ENCODE measurements at places on chromosomes 7 and 10.

DNA sequence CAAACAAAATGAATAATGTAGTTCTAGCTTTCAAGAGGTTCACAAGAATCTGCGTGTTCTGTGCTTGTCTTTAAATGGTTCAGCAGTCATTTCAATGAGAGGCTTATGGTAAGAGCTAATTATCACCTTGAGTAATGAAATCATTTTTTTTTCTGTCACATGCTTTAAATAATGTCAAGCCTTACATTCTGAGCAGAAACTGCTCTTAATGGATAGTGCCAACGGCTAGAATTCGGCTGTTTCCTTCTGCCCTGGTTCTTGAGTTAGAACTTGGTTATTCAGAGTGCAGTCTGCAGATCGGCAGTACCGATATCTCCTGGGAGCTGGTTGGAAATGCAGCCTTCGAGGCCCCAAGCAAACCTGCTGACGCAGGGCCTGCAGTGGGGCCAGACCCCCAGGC is 316.2 kb downstream of the CAMK1D start:
- no peak for DNase-seq
- no peak overlapping the region for H3K4me3 ChIP-seq
- H3K27ac ChIP-seq = no peak overlapping the region
- no peaks in the 10 kb centered on the region for H3K36me3 ChIP-seq
- H3K4me1 ChIP-seq = peaks cover 12% of the 10 kb centered on the region

DNA sequence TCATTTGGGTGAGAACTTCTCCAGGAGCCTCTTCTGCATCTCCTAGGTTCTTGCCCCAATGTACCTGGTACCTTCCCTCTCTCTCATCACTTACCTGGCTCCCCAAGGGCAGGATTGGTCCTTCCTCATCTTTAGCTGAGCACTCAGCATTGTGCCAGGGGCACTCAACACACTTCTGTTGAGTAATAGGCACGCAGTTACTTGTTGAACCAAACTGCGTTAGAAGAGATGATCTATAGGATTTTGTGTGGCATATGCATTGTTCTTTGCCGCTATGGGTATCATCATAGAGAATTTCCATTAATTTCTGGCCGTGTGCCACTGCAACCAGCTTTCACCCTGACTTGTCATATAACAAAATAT is 16.4 kb downstream of the TBXAS1 start:
- H3K27me3 ChIP-seq = no peaks in the 10 kb centered on the region
- DNase-seq = no peak
- no peak overlapping the region for H3K4me3 ChIP-seq

DNA sequence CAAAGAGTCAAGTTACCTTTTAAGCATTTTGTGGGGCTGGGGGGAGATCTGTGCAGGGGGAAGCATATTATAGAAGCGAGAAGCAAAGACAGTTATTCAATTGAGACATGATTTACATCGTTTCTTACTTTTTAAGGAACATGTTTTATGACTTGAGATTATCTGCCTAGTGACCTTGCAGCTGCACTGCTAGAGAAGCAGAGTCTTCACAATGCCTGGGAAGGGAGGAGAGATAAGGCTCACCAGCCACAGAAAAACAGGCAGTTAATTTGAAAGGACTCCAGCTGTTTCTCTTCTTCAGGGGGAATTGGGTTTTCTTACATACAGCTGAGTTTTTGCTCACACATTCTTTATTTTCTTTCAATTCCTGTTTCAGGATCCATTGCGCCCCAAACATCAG is 31.0 kb downstream of the PHYH start:
- no peaks in the 10 kb centered on the region for H3K36me3 ChIP-seq
- no peaks in the 10 kb centered on the region for H3K27me3 ChIP-seq
- H3K27ac ChIP-seq = no peak overlapping the region
- no peak overlapping the region for H3K4me3 ChIP-seq
- DNase-seq = no peak

- no peaks in the 10 kb centered on the region for H3K36me3 ChIP-seq
- peaks cover 46% of the 10 kb centered on the region for H3K27me3 ChIP-seq
- no peak for DNase-seq
- H3K4me1 ChIP-seq = peaks cover 38% of the 10 kb centered on the region
Observed at GRCh38 chr10:7406712-7407333, 4.0 kb downstream of the SFMBT2 start.

- no peak for DNase-seq
- no peaks in the 10 kb centered on the region for H3K4me1 ChIP-seq
- H3K27me3 ChIP-seq = peaks cover 8% of the 10 kb centered on the region
- no peaks in the 10 kb centered on the region for H3K36me3 ChIP-seq
- no peak overlapping the region for H3K4me3 ChIP-seq
Observed at GRCh38 chr10:45408421-45409319, 34.7 kb downstream of the ALOX5 start.

DNA sequence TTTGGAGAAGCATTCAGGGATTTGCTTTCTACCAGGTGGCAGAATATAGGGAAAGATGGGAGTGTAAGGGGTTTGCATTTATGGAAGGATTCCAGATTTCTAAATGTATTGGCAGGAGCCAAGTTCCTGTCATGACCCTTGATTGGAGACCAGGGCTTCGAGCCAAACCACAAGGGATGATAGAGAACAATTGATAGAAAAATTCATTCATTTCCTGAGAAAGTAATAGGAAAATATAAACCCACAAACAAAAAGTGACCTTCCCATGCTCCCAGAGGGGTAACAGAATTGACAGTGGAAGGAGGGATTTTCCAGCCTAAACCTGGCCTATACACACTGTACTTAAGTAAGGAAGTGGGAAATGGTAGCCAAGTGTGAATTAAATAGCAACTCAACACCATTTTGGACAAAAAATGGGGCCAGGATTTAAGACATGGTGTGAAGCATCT is 22.4 kb upstream of the IFIT2 start:
- H3K4me1 ChIP-seq = peaks cover 73% of the 10 kb centered on the region
- no peak for DNase-seq
- no peak overlapping the region for H3K4me3 ChIP-seq
- H3K27me3 ChIP-seq = no peaks in the 10 kb centered on the region
- H3K27ac ChIP-seq = peak overlapping the region; percentile 84

DNA sequence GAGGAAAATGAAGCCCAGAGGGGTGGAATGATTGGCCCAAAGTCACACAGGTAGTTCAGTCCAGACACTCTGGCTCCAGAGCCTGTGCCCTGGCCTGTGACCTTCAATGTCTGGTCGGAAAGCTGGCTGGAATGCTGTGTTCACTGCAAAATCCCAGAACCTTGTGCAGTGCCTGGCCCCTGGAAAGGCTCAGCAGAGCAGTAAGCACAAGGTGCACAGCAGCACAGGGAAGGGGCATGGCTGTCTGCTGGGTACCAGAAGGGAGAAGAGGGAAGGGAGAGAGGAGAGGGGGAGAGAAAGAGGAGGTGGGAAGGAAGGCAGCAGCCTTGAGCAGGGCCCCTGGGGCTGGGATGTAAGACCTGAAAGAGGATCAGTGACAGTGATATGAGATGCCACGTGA is 28.4 kb upstream of the C10orf71 start:
- no peak overlapping the region for H3K4me3 ChIP-seq
- peaks cover 11% of the 10 kb centered on the region for H3K4me1 ChIP-seq
- DNase-seq = no peak

- peaks cover 27% of the 10 kb centered on the region for H3K4me1 ChIP-seq
- DNase-seq = peak; percentile 61
- peaks cover 23% of the 10 kb centered on the region for H3K36me3 ChIP-seq
- no peak overlapping the region for H3K27ac ChIP-seq
- no peak overlapping the region for H3K4me3 ChIP-seq
Observed at GRCh38 chr7:140674899-140675701, 2.4 kb downstream of the ADCK2 start.

GRCh38 chr7:43559171-43559945 is 23.6 kb upstream of the STK17A start:
- H3K4me1 ChIP-seq = no peaks in the 10 kb centered on the region
- no peaks in the 10 kb centered on the region for H3K27me3 ChIP-seq
- no peak for DNase-seq
- H3K36me3 ChIP-seq = no peaks in the 10 kb centered on the region
- H3K4me3 ChIP-seq = no peak overlapping the region

DNA sequence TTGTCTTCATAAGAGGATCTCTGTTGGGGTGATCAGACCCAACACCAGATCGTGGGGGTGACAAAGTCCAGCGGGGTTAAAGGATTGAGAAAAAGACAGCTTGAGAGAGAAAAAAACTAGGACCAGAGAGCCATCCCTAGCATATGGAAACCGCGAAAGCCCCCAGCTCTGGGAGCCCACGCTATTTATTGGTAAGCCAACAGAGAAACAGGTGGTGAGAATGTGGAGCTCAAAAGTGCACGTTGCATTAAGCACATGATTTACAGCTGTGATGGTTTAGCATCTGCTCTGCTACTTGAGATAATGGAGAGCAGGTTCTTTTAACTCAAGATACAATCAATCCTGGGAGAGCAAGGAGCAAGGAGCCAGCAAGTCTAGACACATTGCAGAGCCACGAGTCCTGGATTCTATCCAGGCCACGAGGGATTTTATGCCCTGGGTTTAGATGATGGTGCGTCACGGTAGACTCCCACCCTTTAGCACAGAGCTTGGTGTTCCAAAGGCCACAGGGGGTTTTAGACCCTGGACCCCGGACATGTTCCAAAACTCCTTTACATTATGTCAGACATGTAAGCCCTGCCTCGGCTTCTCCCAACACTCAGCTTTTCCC is 755.2 kb upstream of the SORCS1 start:
- peaks cover 5% of the 10 kb centered on the region for H3K4me1 ChIP-seq
- no peak overlapping the region for H3K4me3 ChIP-seq
- H3K36me3 ChIP-seq = no peaks in the 10 kb centered on the region

DNA sequence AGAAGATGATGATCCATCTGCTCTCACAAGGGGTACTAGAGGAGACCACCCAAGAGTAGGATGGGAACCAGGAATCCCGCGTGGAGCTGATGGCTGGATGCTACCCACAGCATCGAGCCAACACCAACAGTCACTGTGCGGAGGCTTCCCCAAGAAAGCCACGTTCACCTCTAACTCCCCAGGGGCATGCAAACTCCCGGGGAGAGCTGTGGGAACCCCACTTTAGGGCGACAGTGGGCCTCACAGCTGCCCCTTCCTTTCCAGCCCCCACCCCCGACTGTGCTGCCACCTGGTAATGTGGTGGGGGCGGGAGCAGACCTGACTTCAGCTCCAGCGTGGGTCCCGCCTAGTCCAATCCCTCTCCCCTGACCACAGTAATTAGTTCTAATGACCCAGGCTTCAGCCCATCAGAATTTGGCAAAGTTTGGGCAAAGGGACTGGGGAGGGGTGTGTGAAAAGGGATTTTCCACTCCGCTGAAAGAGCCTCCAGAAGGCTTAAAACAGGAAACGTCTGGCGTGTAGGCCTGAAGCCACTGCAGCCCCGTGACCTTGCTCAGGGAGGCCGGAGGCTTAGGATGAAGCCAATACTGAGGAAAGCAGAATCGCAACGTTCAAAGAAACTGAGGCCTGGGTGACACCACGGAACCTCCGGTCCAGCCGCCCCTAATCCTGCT is 20.3 kb downstream of the ASB13 start:
- H3K4me3 ChIP-seq = no peak overlapping the region
- H3K4me1 ChIP-seq = peaks cover 13% of the 10 kb centered on the region
- H3K36me3 ChIP-seq = peaks cover 52% of the 10 kb centered on the region
- H3K27me3 ChIP-seq = no peaks in the 10 kb centered on the region
- DNase-seq = no peak

GRCh38 chr7:15015545-15016314 is 113.2 kb upstream of the DGKB start:
- peak overlapping the region; percentile 13 for H3K4me3 ChIP-seq
- H3K4me1 ChIP-seq = peaks cover 4% of the 10 kb centered on the region
- peak overlapping the region; percentile 43 for H3K27ac ChIP-seq
- H3K36me3 ChIP-seq = no peaks in the 10 kb centered on the region

- no peak for DNase-seq
- no peaks in the 10 kb centered on the region for H3K27me3 ChIP-seq
- H3K4me1 ChIP-seq = no peaks in the 10 kb centered on the region
Observed at GRCh38 chr7:49088017-49088416, 163.7 kb downstream of the CDC14C start.

DNA sequence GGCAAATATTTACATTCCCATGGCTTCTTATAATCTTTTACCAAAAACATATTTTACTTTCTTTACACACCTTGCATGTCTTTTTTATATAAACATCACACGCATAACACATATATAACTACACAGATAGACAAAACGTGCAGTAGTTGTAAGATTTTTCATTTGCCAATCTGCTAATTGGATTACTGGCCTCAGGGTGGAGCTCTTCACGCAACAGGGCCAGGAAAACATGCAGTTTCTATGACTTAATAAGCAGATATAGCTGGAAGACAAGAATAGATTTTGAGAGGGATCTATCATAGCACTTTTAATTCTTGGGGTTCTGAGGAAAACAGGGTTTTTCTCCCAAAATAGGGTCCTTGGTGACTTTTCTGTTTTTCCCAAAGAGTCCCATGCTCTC is 12.7 kb downstream of the ACADSB start:
- H3K27me3 ChIP-seq = no peaks in the 10 kb centered on the region
- peaks cover 14% of the 10 kb centered on the region for H3K4me1 ChIP-seq
- H3K4me3 ChIP-seq = no peak overlapping the region
- no peak for DNase-seq

- no peak for DNase-seq
- peaks cover 8% of the 10 kb centered on the region for H3K4me1 ChIP-seq
- no peak overlapping the region for H3K27ac ChIP-seq
- H3K27me3 ChIP-seq = no peaks in the 10 kb centered on the region
Observed at GRCh38 chr7:75928568-75928914, 13.6 kb downstream of the POR start.

- no peak for DNase-seq
- no peak overlapping the region for H3K4me3 ChIP-seq
- H3K27me3 ChIP-seq = no peaks in the 10 kb centered on the region
- H3K4me1 ChIP-seq = no peaks in the 10 kb centered on the region
- no peak overlapping the region for H3K27ac ChIP-seq
Observed at GRCh38 chr10:10860455-10860976, 157.2 kb upstream of the CELF2 start.

DNA sequence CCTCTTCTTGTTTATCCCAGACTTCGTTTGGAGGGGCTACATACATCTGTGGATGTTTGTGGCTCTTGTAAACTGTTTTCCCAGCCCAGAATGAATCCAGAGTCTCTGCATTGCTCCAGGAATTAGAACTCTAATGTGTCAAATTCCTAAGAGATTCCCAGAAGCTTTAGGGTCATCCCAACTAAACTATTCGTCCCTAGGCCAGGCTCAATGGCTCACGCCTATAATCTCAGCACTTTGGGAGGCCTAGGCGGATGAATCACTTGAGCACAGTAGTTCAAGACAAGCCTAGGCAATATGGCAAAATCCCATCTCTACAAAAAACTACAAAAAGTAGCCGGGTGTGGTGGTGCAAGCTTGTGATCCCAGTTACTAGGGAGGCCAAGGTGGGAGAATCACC is 28.5 kb downstream of the ARHGAP19 start:
- H3K27ac ChIP-seq = no peak overlapping the region
- peaks cover 8% of the 10 kb centered on the region for H3K36me3 ChIP-seq
- no peaks in the 10 kb centered on the region for H3K4me1 ChIP-seq

DNA sequence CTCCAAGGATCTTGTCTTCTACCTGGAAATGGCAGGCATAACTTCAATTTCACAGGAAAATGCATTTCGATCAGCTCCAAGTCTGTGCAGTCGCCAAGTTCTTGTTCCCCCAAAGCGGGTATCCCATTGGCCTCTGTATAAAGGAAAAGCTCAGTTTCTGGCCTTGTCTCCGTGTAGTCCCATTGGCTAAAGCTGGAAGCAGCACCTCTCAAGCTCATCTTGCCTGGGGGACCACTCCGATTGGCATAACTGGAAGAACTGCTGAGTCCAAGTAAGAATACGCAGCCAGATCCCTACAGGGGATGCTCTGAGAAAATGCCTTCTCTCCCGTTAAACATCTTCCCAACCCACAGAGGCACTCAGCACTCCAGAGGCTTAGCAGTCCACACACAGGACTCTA is 205.2 kb downstream of the GFRA1 start:
- H3K27ac ChIP-seq = no peak overlapping the region
- DNase-seq = no peak
- H3K36me3 ChIP-seq = peaks cover 3% of the 10 kb centered on the region
- H3K4me3 ChIP-seq = no peak overlapping the region
- H3K4me1 ChIP-seq = peaks cover 16% of the 10 kb centered on the region
- no peaks in the 10 kb centered on the region for H3K27me3 ChIP-seq
